ENCODE measurements at places on chromosomes 16 and 17. TPM values are rescaled to one million over a fixed set of nuclear protein-coding genes. Genes with fewer than 3 reads are reported as not detected.

MYO15A gene
- 0.76 TPM for total RNA-seq

CCL8 gene
- total RNA-seq: not detected

- DNase-seq: no peak
Observed at GRCh38 chr16:79348521-79349306, 251.8 kb downstream of the MAF start.

DNA sequence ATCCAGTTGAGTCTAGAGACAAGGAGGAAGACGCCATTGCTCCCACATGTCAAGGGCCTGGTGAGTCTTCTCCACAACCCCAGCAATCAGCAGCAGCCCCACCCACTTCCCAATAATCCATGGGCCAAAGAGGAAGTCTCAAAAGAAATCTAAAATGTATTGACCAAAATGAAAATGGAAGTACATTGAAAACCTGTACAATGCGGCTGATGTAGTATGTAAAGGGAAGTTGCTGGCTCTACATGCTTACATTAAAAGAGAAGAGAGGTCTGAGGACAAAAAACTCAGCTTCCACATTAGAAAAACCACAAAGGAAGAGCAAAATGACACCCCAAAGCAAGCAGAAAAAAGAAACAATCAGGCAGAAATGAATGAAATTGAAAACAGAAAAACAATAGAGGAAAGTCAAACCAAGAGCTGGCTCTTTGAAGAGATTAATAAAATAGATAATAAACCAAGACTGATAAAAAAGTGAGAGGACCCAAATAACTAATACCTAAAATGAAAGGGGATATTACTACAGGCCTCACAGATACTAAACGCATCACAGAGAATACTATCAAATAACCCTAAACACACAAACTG, 100.6 kb upstream of the METRNL start:
- DNase-seq: no peak

DNA sequence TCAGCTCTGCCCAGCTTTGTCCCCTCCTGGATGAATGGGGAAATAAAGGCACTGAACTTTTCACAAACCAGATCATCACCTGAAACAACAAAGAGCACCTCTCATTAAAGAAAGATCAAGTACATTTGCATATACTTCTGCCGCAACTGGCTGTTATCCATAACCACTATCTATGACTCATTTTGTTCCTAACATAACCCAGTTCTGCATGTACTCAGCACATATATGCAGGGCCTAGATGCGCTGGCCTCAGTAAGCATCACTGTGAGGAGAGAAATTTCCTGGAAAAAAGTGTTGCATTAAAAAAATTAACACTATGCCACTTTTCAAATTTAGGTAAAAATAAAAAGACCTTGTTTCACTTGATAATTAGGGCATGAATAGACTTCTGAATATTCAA, 1718.4 kb downstream of the TP53TG3F start:
- no peak for DNase-seq

GRCh38 chr16:65426484-65426883, 304.6 kb upstream of the CDH11 start:
- no peak for DNase-seq

- peak; percentile 66 for DNase-seq
Observed at GRCh38 chr17:56977673-56978395, at the start of gene SCPEP1. TSS of gene SCPEP1 (plus strand) at chr17:56978131. CDS start at chr17:56978160, 29 bp downstream.

DNA sequence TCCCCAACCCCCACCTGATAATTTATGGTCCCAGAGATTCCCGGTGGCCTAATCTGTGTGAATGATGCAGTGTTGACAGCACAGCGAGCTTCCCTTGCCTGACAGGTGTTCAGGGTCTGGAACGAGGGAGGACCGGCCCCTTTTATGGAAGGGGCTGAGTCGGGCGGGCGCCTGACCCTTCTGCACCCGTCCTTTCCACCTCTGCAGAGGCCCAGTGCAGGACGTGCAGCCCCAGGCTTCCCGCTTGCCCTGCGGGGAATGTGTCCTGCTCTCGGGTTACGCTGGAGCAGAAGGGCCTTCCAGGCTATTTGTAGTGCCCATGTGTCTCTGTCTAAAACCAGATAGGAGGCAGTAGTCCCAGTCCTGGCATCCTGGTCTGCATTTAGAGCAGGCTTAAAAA, 16.2 kb downstream of the SMTNL2 start:
- no peak for DNase-seq

- peak; percentile 76 for DNase-seq
Observed at GRCh38 chr16:70685938-70686375, at the start of gene MTSS2. TSS of gene MTSS2 (minus strand) at chr16:70686053. CDS start at chr16:70685791, 262 bp downstream.

- no peak for DNase-seq
Observed at GRCh38 chr17:39955726-39956225, 7.0 kb upstream of the GSDMA start.

DNA sequence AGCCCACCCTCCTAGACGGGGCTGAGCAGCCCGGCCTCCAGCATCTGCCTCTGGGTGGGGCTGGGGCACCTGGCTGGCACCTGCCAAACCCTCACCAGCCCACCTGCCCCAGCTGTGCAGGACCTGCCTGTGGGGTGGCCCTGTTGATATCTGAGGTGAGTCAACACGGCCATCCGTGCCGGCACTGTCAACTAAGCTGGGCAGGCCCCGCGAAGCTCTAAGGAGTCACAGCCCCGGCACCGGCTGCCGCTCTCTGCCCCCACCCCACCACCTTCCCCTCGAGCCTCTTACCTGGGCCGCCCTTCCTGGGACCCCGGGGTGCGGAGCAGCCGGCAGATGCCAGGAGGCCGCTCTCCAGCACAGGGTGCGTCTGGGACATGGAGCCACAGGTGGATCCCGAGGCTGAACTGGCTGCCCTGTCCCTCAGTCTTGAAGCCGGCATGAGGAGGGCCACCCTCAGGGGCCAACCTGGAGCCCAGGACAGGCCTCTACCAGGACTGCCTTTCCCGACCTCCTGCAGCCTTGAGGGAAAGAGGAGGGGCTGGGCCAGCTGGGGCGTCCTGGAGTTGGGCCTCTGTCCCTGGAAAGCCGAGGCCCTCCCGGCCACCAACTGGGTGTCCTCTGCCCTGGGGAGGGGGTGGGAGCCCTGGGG, 515 bp downstream of the CBFA2T3 start:
- DNase-seq: no peak

GRCh38 chr16:69924777-69925191, 26.4 kb upstream of the CLEC18A start:
- no peak for DNase-seq

GRCh38 chr16:10776280-10776679, 32.6 kb downstream of the NUBP1 start:
- no peak for DNase-seq

- peak; percentile 93 for DNase-seq
Observed at GRCh38 chr17:41530062-41531048, 2.2 kb upstream of the KRT19 start.

- no peak for DNase-seq
Observed at GRCh38 chr16:4976079-4976478, 17.9 kb downstream of the SEC14L5 start.

DNA sequence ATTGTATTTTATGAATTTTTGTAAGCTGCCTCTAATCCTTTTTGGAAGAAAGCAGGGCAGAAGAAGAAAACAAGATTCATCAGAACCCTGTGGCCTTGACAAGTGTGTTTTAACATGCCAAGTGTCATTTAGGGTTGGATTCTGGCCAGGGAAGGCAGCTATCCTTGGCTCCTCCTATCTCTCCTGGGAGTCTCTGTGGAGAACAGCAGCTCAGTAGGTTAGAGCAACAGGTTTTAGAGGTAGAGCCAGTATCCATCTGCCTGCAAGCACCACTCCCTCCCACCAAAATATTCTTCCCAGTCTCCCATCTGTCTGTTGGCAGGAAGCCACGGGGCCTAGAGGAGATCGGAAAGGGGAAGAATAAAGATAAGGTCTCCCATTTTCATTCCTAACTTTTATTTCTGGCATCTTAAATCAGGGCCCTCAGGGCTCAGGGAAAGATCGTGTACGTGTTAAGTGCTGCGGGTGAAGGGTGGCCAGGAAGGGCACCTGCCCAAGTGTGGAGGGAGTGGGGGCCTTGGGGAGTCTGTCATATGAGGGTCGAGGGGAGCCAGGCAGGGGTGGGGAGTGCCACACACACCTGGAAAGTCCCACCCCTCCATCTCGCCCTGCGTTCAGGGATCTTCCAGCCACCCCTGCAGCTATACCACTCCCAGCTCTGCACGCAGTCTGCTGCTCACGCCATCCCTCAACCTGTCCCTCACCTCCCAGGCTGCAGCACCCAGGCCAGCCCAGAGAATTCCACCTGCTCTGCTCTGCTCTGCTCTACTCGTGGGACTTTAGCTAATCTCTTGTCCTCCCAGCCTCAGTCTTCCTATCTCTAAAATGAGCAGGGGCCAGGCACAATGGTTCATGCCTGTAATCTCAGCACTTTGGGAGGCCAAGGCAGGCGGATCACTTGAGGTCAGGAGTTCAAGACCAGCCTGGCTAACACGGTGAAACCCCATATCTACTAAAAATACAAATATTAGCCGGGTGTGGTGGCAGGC, 17.1 kb upstream of the CPSF4L start:
- no peak for DNase-seq

Data from Calu3 (cell line).